Aorta (tissue), 5 donors: ENCODE measurements at places on chromosomes 5 and 9. TPM values are rescaled to one million over a fixed set of nuclear protein-coding genes. Genes with fewer than 3 reads are reported as not detected.

DNA sequence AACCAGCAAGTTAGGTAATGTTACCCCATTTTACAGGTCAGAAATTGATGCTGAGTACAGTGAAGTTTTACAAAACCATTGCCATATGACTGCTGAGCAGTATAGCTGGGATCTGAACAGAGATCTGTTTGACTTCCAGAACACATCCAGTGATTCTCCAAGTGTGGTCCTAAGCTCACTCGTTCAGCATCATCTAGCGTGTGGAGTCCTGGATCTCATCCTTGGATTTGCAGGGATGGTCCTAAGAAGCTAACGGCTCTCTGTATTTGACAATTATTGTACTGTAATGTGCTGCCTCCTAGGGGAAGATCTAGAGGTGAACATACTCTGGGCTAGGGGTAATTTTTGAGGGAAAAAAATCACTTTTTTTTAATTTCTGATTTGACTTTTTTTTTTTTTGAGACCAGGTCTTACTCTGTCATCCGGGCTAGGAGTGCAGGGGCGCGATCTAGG, 1.4 kb downstream of the SLC26A2 start:
- H3K4me1 ChIP-seq = no peaks in the 10 kb centered on the region
- H3K36me3 ChIP-seq = no peaks in the 10 kb centered on the region
- H3K27ac ChIP-seq = no peak overlapping the region
- H3K27me3 ChIP-seq = no peaks in the 10 kb centered on the region
- H3K4me3 ChIP-seq = no peak overlapping the region

DNA sequence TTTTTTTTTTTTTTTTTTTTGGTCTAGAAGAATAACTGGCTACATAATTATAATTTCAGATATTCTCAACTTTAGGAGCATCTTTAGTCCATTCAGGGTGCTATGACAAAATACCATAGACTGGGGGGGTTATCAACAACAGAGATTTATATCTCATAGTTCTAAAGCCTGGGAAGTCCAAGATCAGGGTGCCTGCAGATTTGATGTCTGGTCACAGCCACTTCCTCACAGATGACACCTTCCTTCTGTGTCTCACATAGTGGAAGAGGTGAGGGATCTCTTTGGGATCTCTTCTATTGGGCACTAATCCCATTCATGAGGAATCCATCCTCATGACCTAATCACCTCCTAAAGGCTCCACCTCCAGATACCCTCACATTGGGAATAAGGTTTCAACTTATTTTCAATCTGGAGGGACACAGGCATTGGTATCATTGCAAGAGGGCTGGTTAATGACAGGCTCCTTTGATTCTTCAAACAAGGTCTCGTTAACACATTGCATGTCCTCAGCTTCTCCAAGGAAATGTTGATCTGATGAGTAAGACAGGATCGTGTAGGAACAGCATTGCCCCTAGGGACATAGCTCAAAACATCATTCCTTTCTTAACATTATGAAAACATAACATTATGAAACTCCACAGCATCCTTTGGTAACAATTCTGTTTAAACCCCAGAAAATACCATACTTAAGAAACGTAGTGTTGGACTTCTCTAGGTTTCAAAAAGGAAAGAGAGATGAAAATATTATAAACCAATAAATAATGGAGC, 372.4 kb downstream of the SEMA5A start:
- H3K27me3 ChIP-seq = no peaks in the 10 kb centered on the region
- no peak for DNase-seq
- no peaks in the 10 kb centered on the region for H3K36me3 ChIP-seq
- no peak overlapping the region for H3K4me3 ChIP-seq
- no peak overlapping the region for H3K27ac ChIP-seq

- no peaks in the 10 kb centered on the region for H3K4me1 ChIP-seq
- peak; percentile 67 for DNase-seq
- H3K27ac ChIP-seq = no peak overlapping the region
- H3K4me3 ChIP-seq = no peak overlapping the region
- no peaks in the 10 kb centered on the region for H3K27me3 ChIP-seq
These were observed 23.3 kb downstream of the PTGES2 start for GRCh38 chr9:128104171-128104618.

DNA sequence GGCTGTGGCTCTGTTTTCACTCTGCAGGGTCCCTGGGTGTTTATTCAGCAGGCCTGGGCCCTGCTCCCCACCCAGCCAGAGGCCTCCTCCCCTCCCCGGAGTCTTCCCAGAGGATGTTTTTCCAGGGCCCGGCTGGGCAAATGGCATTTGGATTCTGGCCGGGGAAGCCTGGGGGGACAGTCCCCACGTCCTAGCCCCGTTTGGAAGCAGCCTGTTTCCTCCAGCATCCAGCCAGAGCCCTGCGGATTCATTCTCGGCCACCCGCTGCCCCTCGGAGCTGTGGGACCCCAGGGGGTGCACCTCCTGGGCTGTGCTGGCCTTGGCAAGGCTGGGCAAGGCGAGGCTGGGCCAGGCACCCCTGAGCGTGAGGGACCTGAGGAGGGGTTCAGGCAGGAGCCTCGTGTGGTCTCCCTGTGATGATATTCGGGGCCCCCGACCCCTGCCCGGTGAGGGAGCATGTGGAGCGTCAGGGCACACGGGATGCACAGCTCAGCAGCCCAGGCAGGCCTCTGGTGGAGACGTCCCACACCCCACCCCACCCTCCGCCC, 48.8 kb upstream of the EGFL7 start:
- H3K27me3 ChIP-seq = no peaks in the 10 kb centered on the region
- no peak overlapping the region for H3K4me3 ChIP-seq
- no peak for DNase-seq
- no peaks in the 10 kb centered on the region for H3K36me3 ChIP-seq
- no peaks in the 10 kb centered on the region for H3K4me1 ChIP-seq

GRCh38 chr9:114070188-114071103, 7.7 kb downstream of the AMBP start:
- no peaks in the 10 kb centered on the region for H3K36me3 ChIP-seq
- H3K27ac ChIP-seq = no peak overlapping the region
- peak; percentile 59 for DNase-seq
- H3K4me1 ChIP-seq = no peaks in the 10 kb centered on the region

The CCNJL gene
- 2.6 TPM for total RNA-seq

- no peaks in the 10 kb centered on the region for H3K27me3 ChIP-seq
- peak overlapping the region; percentile 89 for H3K27ac ChIP-seq
- H3K36me3 ChIP-seq = no peaks in the 10 kb centered on the region
- DNase-seq = peak; percentile 87
- H3K4me1 ChIP-seq = peaks cover 3% of the 10 kb centered on the region
These were observed 80.7 kb downstream of the C9orf152 start for GRCh38 chr9:110126986-110127864.

DNA sequence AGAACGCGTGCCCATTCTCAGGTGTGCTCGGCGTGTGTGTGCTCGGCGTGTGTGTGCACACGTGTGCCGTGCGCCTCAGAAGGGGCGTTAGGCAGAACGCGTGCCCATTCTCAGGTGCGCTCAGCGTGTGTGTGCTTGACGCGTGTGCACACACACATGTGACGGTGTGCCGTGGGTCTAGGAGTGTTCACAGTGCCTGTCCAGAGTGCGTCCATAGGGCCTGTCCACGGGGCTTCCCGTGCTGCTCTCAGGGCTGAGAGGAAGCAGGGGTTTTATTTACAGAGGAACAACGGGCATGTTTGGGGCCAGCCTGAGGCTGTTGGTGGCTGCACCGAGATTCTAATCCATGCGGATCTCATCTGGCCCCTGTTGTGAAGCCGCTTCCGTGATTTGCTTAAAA, 14.2 kb upstream of the AHRR start:
- no peak overlapping the region for H3K27ac ChIP-seq
- H3K4me3 ChIP-seq = no peak overlapping the region
- no peaks in the 10 kb centered on the region for H3K27me3 ChIP-seq

The NRARP gene
- total RNA-seq = 13.3 TPM

The HAVCR1 gene
- 1.0 TPM for total RNA-seq

- no peaks in the 10 kb centered on the region for H3K36me3 ChIP-seq
- H3K4me3 ChIP-seq = no peak overlapping the region
- DNase-seq = no peak
- no peak overlapping the region for H3K27ac ChIP-seq
- no peaks in the 10 kb centered on the region for H3K27me3 ChIP-seq
- no peaks in the 10 kb centered on the region for H3K4me1 ChIP-seq
These were observed 245.3 kb downstream of the ADGRV1 start for GRCh38 chr5:90803876-90804275.

DNA sequence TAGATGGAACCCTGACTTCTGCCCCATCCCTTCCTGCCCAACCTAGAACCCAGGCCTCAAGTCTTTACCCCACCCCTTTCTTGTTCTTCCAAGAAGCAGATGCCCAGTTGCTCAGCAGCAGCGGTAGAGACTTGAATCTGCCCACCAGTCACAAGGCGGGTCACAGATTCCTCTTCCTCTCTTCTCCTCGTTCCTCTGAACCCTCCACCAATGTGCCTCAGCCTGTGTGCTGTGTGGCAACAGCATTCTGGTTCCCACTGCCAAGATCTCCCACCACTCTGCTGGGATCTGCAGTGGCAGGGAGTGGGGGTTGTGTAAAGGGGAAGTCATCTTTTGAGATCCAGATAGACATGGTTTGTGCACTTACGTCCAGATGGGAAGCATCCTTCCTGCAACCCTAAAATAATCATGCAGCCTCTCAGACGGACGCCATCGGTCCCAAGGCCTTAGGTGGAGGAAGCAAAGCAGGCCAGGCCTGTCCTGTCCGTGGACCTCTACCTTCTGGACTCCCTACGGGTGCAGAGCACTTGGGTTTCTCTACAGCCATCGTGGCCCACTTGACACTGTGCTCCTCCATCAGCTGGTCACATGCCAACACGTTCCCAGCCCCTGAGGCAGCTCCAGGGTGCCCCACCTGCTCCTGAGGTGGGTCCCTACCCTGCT, 7.7 kb upstream of the RPL26L1 start:
- H3K27me3 ChIP-seq = no peaks in the 10 kb centered on the region
- peak overlapping the region; percentile 56 for H3K27ac ChIP-seq
- no peaks in the 10 kb centered on the region for H3K36me3 ChIP-seq
- no peak overlapping the region for H3K4me3 ChIP-seq
- H3K4me1 ChIP-seq = peaks cover 5% of the 10 kb centered on the region

DNA sequence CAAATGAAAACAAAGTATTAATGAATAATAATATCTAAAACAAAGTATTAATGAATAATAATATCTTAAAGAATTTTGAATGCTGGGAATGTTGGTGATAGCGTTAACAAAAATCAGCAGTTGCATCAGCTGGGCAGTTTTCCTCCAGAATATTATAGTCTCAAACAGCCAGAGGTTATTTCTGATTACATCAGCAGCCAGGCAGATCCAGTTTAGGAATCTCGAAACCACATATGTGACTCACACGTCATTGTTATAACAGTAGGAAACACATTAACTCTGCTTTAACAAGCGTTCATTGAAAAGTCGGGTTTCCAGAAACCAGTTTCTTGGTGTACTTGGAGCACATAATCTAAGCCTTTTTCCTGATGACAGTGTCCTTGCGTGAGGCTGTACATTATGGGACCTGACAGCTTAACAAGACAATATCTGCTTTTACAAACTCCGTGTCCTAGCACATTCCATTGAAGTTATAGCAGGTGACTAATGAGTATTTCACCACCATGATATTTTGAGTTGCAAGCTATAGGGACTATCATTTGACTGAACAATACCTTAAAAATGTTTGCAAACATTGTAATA, 559.5 kb upstream of the KLF4 start:
- DNase-seq = no peak
- no peak overlapping the region for H3K27ac ChIP-seq
- H3K36me3 ChIP-seq = no peaks in the 10 kb centered on the region
- H3K4me1 ChIP-seq = no peaks in the 10 kb centered on the region

The TMOD1 gene
- total RNA-seq = 24.5 TPM

GRCh38 chr5:4877579-4877978, 262.6 kb upstream of the ADAMTS16 start:
- H3K4me1 ChIP-seq = no peaks in the 10 kb centered on the region
- no peak overlapping the region for H3K27ac ChIP-seq
- no peak for DNase-seq
- H3K4me3 ChIP-seq = no peak overlapping the region
- H3K27me3 ChIP-seq = no peaks in the 10 kb centered on the region
- no peaks in the 10 kb centered on the region for H3K36me3 ChIP-seq

DNA sequence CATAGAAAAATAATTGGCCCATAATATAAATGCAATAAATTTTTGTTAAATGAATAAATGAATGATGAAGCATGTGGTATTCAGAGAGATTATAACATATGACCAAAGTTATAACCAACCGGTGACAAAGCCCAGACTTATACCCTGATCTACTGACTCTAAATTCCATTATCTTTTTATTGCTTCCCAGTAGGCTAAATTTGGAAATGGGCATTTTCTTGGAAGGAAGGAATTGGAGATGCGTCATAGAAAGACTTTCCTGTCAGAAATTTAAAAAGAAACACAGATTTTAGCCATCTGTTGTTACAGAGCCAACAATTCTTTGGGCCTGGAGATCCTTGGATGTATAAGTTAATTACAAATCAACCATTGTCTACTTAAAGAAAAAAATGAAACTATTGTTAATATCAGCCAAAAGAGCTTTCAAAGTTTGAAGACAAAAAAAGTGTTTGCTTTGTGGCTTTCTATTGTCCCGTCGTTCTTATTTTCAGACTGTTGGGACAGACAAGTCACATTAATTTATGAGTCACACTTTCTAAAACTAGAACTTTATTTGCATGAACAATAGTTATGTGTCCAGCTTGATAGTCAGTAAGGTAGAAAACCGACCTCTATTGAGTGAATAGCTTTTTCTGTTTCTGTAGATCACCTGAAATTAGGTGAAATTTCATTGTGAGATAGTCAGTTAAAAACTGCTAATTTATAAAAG, 428.7 kb downstream of the GABRG2 start:
- no peaks in the 10 kb centered on the region for H3K4me1 ChIP-seq
- H3K36me3 ChIP-seq = no peaks in the 10 kb centered on the region
- no peak overlapping the region for H3K4me3 ChIP-seq
- no peaks in the 10 kb centered on the region for H3K27me3 ChIP-seq
- DNase-seq = no peak

DNA sequence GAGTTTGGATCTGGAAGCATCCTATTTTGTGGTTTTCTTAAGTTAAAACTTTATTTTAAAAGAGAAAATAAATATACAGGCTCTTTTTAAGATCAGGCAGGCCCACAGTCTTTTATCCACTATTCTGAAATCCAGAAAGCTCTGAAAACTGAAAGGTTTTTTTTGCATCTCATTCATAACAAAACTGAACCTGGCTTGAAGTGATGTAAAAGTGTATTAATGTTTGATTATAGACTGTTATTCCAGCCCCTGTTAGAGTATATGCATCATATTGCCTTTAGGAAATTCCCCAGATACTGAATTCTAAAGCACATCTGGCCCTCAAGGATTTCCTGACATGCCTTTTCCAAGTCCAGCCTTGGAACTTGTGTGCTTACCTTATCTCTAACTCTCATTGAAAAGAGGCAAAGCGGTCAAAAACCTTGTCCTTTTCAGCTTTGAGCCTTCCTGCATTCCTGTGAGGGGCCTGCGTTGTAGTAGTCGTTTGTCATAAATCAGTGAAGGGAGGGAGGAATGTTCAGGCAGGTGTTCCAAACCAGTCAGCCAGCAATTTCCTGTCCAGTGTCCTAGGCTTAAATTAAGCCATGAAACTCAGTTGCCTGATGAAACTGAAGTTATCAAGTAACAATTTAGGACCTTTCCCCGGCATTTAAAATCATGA, 110.4 kb downstream of the TLE4 start:
- no peak overlapping the region for H3K4me3 ChIP-seq
- DNase-seq = no peak
- H3K27ac ChIP-seq = peak overlapping the region; percentile 76
- no peaks in the 10 kb centered on the region for H3K36me3 ChIP-seq

The ZNF483 gene
- 21.8 TPM for total RNA-seq
